ENCODE measurements at places on chromosomes 2 and 18.

DNA sequence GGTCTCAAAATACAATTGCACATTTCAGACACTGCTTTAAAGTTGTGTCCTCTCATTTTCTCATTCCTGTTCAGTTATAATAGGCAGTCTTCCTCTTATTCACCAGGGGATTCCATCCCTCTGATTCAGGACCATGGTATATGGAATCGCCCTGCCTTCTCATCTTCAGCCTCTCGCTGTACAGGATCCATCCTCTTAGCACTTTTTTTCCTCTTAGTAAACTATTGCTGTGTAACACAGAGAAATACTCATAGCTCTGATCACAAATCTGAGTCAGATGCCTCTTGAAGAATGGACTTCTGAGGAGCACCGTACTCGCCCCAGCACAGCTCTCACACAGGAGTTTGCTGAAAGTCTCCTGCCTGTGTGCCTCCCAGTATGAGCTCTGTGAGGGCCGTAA is 11.3 kb downstream of the RMP24 start:
- DNase-seq: no peak

DNA sequence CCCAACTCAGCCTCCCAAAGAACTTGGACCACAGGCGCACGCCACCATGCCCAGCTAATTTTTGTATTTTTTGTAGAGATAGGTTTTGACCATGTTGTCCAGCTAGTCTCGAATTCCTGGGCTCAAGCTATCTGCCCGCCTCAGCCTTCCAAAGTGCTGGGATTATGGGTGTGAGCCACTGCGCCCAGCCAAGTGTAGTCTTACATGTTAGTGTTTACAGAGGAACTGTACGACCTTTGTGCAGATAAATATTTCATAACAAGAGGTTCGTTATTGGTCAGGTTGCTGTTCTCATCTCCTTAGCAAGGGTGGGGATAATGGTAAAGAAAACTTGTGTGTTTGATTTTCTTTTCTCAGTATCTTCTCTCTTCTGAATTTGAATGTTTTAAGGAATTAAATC is 46.5 kb downstream of the RALBP1 start:
- no peak for DNase-seq

- no peak for DNase-seq
These were observed 79.0 kb downstream of the ACVR2A start for GRCh38 chr2:147923846-147924245.

GRCh38 chr2:28252311-28252710 is 140.3 kb upstream of the FOSL2 start:
- peak; percentile 30 for DNase-seq

DNA sequence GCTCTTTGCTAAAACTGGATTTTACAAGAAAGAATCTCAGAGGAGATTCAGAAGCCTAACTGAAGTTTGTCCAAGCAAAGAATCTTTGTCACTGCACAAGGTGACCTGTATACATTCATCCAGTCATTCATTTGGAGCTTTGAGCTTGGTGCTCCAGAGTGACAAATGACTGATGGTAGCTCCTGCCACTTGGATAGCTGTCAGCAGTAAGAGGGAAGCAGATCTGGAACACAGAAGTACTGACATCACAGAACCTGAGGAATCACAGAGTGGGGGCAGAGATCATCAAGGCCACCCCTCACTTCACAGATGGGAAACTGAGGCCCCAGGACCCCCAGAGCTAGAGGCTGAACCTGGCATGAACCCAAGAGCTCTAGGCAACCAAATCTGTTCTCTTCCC is 28.8 kb upstream of the IGFBP2 start:
- no peak for DNase-seq

DNA sequence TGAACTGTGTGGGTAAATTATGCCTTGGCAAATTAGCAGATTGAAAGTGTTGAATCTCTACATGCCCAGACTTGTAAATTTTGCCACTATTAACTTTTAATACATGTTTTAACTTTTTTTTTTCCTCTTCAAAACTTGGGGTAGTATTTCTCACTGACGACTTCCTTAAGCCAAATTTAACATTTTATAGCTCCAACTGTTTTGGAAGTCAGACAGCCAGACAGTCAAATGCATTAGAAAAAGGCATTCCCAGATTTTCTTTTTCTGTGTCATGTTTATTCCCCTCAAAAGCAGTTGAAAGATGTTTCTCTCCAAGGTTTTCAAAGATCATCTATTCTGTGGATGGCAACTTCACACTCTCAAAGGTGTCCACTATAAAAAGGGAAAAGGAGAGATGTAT is 226.8 kb upstream of the FN1 start:
- DNase-seq: no peak

DNA sequence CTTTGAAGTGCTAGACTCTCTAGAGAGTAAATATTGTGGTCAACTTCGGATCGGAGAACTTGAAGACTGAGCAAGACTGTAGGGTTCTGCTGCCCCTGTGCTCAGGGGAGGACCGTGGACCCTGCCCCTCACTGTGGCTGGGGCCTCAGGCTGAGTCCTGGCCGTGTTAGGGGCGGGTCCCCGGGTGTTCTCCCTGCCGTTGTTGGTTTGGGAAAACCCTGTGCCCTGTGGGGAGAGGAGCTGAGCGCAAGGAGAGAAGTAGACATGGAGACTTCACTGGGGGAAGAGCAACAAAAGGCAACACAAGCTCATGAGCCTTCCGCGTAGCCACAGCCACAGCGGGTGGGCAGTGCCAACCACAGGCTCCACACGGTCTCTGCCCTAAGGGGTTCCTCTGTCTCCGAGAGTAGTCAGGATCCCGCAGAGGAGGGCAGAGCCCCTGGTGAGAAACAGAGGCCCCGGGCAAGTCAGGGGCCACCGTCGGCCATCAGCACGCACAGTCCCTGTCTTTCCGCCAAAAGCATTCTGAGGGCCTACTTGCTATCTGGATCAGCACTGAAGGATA is 53.1 kb downstream of the NTSR2 start:
- no peak for DNase-seq

DNA sequence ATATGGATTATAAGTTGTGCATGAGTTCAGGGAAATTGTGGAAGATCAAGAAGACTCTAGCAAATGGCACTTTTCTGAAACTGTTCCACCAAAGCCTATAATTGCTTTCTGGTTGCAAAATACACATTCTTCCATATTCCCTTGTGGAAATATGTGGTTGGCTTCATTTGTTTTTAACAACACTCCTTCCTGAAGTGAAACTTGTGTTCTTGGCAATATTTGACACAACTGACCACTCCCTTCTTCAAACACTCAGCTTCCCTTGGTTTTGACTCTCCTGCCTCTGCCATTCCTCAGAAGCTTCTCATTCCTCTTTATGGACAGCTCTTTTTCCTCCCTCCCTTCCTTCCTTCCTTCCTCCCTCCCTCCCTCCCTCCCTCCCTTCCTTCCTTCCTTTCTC is 192.3 kb downstream of the PMAIP1 start:
- DNase-seq: no peak

DNA sequence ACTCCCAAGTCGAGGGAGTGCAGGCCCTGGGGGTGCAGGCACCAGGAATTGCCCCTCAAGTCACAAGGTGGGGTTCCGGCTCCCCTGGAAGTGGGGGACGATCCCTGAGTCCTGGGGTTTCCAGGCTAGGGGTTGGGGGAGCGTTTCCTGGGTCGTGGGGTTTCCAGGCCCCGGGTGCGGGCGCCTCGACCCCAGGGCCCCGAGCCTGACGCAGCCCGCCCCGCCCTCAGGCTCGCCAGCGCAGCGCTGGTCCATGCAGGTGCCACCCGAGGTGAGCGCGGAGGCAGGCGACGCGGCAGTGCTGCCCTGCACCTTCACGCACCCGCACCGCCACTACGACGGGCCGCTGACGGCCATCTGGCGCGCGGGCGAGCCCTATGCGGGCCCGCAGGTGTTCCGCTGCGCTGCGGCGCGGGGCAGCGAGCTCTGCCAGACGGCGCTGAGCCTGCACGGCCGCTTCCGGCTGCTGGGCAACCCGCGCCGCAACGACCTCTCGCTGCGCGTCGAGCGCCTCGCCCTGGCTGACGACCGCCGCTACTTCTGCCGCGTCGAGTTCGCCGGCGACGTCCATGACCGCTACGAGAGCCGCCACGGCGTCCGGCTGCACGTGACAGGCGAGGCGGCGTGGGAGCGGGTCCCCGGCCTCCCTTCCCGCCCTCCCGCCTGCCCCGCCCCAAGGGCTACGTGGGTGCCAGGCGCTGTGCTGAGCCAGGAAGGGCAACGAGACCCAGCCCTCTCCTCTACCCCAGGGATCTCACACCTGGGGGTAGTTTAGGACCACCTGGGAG is 12.0 kb downstream of the SIGLEC15 start:
- peak; percentile 51 for DNase-seq

- DNase-seq: no peak
These were observed 11.2 kb downstream of the POU3F3 start for GRCh38 chr2:104865096-104865470.

DNA sequence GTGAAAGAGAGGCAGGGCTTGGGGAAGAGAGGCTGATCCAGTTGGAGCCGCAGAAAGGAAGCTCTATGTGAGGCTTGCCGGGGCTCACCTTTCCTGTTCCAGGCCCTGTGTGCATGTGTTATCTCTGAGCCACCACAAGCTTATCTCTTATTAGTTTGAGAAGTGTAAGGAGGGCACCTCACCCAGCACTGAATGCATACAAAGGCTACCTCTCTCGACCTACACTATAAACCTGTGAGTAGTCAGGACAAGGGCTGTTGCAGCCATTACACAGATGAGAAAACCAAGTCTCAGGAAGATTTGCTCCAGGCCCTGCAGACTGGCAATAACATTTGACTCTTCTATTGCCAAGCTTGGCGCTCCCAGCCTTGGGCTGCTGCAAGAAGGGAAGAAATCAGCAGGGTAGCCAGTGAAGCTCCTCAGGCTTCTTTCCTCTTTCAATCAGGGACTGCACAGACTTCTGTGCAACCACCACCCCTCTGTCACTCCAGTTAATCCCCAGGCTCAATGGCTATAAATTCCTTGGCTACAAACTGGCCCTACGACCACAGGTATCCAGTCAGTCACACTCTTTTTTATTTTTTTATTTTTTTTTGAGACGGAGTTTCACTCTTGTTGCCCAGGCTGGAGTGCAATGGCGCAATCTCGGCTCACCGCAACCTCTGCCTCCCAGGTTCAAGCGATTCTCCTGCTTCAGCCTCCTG is 73.8 kb downstream of the CLHC1 start:
- no peak for DNase-seq

GRCh38 chr2:96809951-96810782 is 5.9 kb upstream of the CNNM3 start:
- no peak for DNase-seq

All from CD4-positive, alpha-beta T cell treated with Interleukin-17A for 1 hour (primary cell).